ENCODE measurements at places on chromosomes 16 and 17. TPM values are rescaled to one million over a fixed set of nuclear protein-coding genes. Genes with fewer than 3 reads are reported as not detected.

- no peak overlapping the region for H3K27ac ChIP-seq
- H3K4me1 ChIP-seq = no peaks in the 10 kb centered on the region
- no peaks in the 10 kb centered on the region for H3K27me3 ChIP-seq
- no peak overlapping the region for H3K4me3 ChIP-seq
- no peaks in the 10 kb centered on the region for H3K36me3 ChIP-seq
- DNase-seq = no peak
Observed at GRCh38 chr16:12416136-12416787, 387.4 kb downstream of the CPPED1 start.

The GLIS2 gene
- total RNA-seq = 13.1 TPM

The SEZ6 gene
- not detected for total RNA-seq

GRCh38 chr16:81846105-81846504, 67.0 kb downstream of the PLCG2 start:
- no peak overlapping the region for H3K4me3 ChIP-seq
- no peak overlapping the region for H3K27ac ChIP-seq
- H3K36me3 ChIP-seq = no peaks in the 10 kb centered on the region

- H3K36me3 ChIP-seq = no peaks in the 10 kb centered on the region
- no peak overlapping the region for H3K27ac ChIP-seq
- H3K4me3 ChIP-seq = no peak overlapping the region
- no peaks in the 10 kb centered on the region for H3K4me1 ChIP-seq
Observed at GRCh38 chr16:49461517-49461951, 87.9 kb downstream of the C16orf78 start.

The AXIN2 gene
- 141 TPM for total RNA-seq

- no peak for DNase-seq
- H3K4me3 ChIP-seq = no peak overlapping the region
- no peaks in the 10 kb centered on the region for H3K4me1 ChIP-seq
- H3K36me3 ChIP-seq = no peaks in the 10 kb centered on the region
Observed at GRCh38 chr16:84888450-84888849, 68.7 kb downstream of the CRISPLD2 start.

The KCNJ18 gene
- not detected for total RNA-seq

DNA sequence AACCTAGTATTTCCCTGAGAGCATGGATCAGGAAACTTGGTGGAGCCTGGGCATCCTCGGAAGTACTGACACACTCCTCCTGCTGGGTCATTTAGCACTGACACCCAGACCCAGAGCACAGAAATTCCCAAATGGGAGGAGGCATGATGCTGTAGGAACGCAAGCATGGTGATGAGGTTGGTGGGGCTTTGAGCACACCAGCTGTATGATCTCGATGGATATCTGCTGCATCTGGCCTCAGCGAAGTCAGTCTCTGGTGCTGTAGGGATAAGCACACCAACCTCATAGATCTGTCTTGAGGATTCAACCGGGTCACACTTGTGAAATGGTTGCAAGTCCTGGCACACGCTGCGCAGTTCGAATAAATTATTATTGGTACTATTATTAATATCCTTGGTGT, 52.5 kb downstream of the SHISA6 start:
- no peak for DNase-seq
- no peaks in the 10 kb centered on the region for H3K4me1 ChIP-seq
- no peak overlapping the region for H3K27ac ChIP-seq
- H3K4me3 ChIP-seq = no peak overlapping the region

The SNAI3 gene
- 3.5 TPM for total RNA-seq

The KRTAP4-3 gene
- not detected for total RNA-seq

DNA sequence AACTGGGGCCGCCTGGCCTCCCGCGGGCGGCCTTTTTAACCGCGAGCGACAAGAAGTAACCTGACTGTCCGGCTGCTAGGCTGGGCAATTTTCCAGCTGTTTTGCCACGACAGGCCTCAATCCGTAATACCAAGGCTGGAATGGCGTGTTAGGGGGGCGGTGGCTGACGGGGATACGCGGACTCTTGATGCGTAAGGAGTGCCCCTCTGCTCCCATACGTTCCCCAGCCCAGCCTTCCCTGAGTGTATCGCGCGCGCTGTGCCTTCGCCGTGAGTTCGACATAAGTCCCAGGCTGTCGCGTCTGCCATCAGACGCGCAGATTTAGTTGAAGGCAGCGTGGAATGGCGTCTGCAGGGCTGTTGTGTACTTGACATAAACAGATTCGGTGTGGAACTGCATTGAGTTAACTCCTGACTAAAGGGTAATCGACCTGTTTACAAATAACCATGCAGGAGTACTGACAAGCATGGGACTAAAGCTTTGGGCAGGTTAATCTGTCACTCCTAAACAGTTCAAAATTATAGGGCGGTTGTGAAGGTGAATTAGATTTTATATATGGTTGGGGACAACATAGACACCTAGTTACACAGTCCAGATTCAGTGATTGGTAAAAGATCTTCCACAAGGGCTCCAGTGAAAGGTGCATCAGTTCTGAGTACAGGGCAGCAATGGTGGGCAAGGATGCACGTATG, 16.6 kb upstream of the ERN1 start:
- H3K36me3 ChIP-seq = no peaks in the 10 kb centered on the region
- peak overlapping the region; percentile 81 for H3K4me3 ChIP-seq
- H3K4me1 ChIP-seq = no peaks in the 10 kb centered on the region
- H3K27ac ChIP-seq = no peak overlapping the region

DNA sequence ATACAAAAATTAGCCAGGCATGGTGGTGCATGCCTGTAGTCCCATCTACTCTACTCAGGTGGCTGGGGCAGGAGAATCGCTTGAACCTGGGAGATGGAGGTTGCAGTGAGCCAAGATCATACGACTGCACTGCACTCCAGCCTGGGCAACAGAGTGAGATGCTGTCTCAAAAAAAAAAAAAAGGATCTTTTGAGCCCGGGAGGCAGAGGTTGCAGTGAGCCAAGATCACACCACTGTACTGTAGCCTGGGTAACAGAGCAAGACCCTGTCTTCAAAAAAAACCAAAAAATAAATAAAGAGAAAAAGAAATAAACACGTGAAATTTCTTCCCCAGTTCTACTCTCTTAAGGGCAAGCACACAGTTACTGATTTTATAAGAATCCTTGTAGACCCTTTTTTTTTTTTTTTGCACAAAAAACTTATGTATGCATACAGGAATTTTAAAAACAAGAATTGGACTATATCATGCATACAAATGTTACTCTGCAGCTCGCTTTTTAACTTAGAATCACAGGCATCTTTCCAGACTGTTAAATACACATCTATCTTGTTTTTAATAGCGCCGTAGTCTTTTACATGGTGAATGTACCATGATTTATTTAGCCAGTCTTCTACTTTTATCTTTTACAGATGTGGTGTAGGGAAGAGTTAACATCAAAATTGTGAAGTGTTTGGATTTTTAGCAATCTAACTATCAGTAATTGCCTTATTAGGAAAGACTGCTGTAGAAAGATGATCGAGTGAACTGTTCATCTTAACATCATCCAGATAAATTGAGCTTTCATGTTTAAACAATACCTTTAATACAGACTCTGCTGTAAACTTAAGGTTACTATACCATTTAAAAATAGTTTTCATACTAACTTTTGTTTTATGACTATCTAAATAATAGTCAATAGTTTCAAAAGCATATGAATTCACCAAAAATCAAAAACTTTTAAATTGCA, 14.6 kb downstream of the CDH3 start:
- H3K4me3 ChIP-seq = no peak overlapping the region
- no peaks in the 10 kb centered on the region for H3K27me3 ChIP-seq
- no peaks in the 10 kb centered on the region for H3K36me3 ChIP-seq

DNA sequence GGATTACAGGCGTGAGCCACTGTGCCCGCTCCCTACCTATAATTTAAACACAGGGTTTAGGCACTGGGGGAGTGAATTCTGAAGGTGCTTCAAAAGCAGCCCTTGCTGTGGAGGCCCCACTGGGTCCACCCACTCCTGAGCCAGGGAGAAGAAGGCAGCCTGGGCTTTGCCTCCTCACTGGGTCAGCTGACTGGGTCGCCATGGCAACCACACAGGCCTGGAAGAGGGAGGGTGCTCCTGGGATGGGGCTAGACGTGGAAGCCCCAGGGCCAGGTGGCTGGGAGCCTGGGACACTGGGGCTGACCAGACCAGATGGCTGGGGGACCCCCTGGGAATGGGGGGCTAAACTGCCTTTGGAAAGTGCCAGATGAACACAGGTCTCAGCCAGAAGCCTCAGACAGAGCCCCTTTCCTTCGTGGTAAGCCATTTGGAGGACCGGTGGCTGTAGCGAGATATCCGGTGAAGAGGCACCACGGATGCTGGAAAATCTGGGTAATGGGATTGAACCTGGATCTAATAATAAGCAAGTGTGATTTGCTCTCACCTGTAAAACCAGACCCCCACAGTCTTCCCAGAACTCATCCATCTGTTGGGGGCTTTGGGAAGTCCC, 32.9 kb downstream of the TRARG1 start:
- H3K4me3 ChIP-seq = no peak overlapping the region
- H3K36me3 ChIP-seq = no peaks in the 10 kb centered on the region
- H3K27ac ChIP-seq = no peak overlapping the region

GRCh38 chr17:15649861-15650421, 30.4 kb upstream of the FBXW10B start:
- no peaks in the 10 kb centered on the region for H3K27me3 ChIP-seq
- no peak overlapping the region for H3K27ac ChIP-seq
- H3K36me3 ChIP-seq = no peaks in the 10 kb centered on the region
- H3K4me1 ChIP-seq = peaks cover 10% of the 10 kb centered on the region
- peak overlapping the region; percentile 14 for H3K4me3 ChIP-seq

The TSPAN10 gene
- total RNA-seq = 4.0 TPM

- no peak overlapping the region for H3K27ac ChIP-seq
- no peaks in the 10 kb centered on the region for H3K36me3 ChIP-seq
- no peak overlapping the region for H3K4me3 ChIP-seq
- no peak for DNase-seq
Observed at GRCh38 chr17:27327871-27328270, 34.0 kb downstream of the WSB1 start.

- DNase-seq = no peak
- no peak overlapping the region for H3K4me3 ChIP-seq
- no peaks in the 10 kb centered on the region for H3K4me1 ChIP-seq
- no peaks in the 10 kb centered on the region for H3K27me3 ChIP-seq
- no peaks in the 10 kb centered on the region for H3K36me3 ChIP-seq
Observed at GRCh38 chr17:69192754-69193153, 35.9 kb downstream of the ABCA10 start.

DNA sequence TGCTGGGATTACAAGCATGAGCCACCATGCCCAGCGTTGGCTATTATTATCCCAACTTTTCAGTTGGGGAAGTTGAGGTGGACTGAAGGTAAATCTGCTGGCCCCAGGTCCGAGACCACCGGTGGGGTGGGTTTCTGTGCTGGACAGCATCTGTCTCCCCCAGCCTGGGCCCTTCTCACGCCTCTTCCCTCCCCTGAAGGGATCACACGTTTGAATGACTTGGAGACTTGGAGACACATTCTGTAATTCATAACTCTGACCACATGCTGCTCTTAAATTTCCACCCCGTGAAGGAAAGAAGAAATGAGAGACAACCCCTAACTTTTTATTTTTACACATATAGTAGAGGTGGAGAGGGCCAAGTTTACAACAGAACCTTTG, 109.8 kb downstream of the MSI2 start:
- H3K4me3 ChIP-seq = no peak overlapping the region
- no peaks in the 10 kb centered on the region for H3K27me3 ChIP-seq
- H3K27ac ChIP-seq = peak overlapping the region; percentile 96
- no peaks in the 10 kb centered on the region for H3K36me3 ChIP-seq
- no peak for DNase-seq

DNA sequence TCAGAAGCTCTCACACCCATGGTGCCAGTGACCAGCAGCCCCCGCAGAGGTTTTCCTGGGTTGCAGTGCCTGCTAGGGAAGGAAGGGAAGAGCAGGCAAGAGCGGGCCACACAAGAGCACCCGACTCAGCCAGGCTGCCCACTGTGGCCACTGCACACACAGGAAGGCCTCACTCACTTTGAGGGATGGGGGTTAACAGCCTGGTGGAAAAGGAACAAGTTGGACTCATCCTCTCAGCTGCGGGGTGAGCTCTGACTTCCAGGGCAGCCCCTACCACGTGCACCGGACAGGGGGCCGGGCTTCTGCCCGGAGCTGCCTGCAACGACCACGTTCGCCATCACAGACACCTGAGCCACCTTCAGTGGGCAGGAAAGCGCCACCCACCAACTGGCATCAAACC, 8.1 kb downstream of the P4HB start:
- no peak for DNase-seq
- H3K27ac ChIP-seq = no peak overlapping the region
- no peaks in the 10 kb centered on the region for H3K27me3 ChIP-seq
- H3K4me1 ChIP-seq = no peaks in the 10 kb centered on the region
- H3K36me3 ChIP-seq = peaks cover 6% of the 10 kb centered on the region
- H3K4me3 ChIP-seq = no peak overlapping the region

The CYBC1 gene
- total RNA-seq = 99.9 TPM

DNA sequence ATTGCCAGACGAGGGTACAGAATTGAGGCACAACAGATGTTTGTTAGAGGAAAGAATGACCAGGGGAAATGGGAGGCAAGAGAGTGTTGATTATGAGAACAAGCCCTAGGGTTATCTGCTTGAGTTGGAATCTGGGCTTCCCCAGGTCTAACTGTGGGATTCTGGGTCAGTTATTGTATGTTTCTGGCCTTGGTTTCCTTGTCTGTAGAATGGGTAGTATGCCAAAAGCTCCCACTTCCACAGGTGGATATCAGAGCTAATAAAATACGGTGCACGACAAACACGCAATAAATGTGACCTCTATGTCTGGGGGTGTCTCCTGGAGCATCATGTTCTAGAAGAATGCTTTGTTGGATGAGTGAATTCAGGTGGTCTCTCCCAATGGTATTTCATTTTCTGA, 517 bp downstream of the TMC5 start:
- no peak overlapping the region for H3K4me3 ChIP-seq
- H3K4me1 ChIP-seq = no peaks in the 10 kb centered on the region
- H3K27ac ChIP-seq = no peak overlapping the region
- H3K27me3 ChIP-seq = no peaks in the 10 kb centered on the region
